ENCODE measurements at places on chromosomes 7 and 10.
A peak's percentile ranks its signal among the peaks of the same experiment; 100 is the strongest.

DNA sequence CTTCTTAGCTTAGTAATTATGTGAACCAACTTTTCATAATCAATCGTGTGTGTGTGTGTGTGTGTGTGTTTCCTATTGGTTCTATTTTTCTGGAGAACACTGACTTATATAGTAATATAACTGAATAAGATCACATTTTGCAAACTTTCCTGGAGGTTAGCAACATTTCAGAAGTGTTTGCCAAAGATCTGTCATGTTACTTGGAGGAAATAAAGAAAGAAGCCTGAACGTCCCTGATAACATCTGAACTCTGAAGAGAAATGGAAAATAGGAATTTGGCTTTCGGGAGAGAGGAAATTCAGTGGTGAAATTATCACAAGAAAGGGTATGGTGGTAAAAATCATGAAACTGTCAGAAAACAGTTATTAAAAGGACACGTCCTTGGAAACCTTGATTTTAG is 984.4 kb upstream of the AUTS2 start:
- H3K27ac ChIP-seq: no peak overlapping the region
- no peaks in the 10 kb centered on the region for H3K36me3 ChIP-seq
- DNase-seq: no peak
- H3K4me1 ChIP-seq: no peaks in the 10 kb centered on the region

DNA sequence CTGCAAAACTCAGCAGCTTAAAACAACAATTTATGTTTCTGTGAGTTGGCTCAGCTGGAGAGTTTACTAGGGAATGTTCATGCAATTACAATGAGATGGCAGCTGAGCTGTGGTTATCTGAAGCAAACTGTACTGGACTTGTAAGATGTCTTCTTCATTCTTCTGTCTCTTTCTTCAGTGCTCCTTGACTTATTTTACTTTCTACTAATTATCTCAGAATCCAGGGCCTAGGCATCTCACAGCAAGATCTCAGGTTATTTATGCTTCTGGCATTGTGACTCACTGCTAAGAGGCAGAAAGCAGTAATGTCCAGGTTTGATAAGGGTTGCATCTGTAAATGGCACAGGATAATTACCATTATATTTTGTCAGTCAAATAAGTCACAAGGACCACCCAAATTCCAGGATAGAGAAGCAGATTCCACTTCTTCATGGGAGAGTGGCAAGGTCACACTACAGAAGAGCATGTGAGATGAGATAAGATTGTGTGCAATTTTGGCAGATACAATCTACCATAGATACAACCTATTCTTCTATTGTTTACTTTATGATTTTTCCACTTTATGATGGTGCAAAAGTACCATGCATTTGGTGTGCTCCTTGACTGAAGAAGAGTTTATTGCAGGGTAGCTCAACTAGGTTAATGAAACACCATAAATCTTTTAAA is 16.8 kb downstream of the VIM start:
- peak; percentile 27 for DNase-seq
- peaks cover 15% of the 10 kb centered on the region for H3K4me1 ChIP-seq
- no peaks in the 10 kb centered on the region for H3K27me3 ChIP-seq
- H3K4me3 ChIP-seq: no peak overlapping the region
- no peak overlapping the region for H3K27ac ChIP-seq
- H3K36me3 ChIP-seq: no peaks in the 10 kb centered on the region

DNA sequence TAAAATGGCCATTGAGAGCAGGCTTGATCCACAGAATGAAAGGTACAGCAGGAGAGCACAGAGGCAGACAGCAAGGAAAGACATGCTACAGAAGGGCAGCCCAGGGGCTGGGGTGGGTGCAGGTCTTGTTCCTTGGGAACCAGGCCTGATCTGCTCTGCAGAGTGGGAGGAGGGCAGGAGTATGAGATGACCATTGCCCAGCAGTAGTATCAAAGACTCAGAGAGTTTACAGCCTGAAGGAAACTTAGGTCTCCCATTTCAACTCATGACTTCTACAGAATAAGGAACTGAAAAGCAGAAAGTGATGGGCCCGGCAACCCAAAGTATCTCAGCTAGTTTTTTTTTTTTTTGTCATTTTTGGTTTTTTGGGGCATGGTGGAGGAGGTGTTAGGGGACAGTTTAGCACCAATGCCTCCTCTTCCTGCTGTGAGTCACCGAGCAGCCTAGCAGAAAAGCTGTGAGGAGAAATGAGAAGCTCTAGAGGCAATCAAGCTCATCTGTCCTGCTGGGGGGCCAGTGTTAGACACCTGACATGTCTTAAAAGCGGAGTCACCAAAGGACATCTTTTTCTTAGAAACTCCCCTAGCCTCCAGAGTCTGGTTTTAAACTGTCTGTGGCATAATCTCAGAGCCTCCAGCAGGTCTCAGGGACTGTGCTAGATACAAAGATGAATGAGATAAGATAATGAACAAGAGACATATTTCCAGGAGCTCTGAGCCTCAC is 34.3 kb upstream of the HERPUD2 start:
- H3K4me3 ChIP-seq: no peak overlapping the region
- no peaks in the 10 kb centered on the region for H3K27me3 ChIP-seq
- no peak for DNase-seq
- H3K4me1 ChIP-seq: no peaks in the 10 kb centered on the region
- no peaks in the 10 kb centered on the region for H3K36me3 ChIP-seq
- H3K27ac ChIP-seq: no peak overlapping the region

GRCh38 chr7:6159524-6160031 is 112.8 kb downstream of the CYTH3 start:
- no peaks in the 10 kb centered on the region for H3K27me3 ChIP-seq
- DNase-seq: no peak
- H3K4me1 ChIP-seq: no peaks in the 10 kb centered on the region
- H3K36me3 ChIP-seq: peaks cover 92% of the 10 kb centered on the region

DNA sequence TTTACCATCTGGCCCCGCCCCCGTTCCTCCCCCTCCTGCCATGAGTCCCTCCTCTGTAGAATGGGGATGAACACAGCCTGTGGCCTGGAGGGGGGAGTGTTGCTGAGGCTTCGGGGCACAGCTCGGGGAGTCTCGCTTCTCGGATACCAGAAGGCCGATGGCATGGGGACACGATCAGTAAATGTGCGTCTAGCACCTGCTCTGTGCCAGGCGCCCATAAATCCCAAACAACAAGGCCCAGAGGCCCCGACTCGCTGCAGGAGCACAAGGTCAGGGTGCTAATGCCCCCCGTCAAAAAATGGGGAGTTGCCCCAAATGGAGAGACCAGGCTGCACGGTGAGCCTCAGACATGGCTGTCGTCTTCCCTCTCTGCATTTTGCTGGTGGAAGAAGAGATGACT is 40.7 kb downstream of the JAKMIP3 start:
- no peak overlapping the region for H3K27ac ChIP-seq
- H3K27me3 ChIP-seq: no peaks in the 10 kb centered on the region
- H3K36me3 ChIP-seq: no peaks in the 10 kb centered on the region
- no peaks in the 10 kb centered on the region for H3K4me1 ChIP-seq
- peak; percentile 22 for DNase-seq

DNA sequence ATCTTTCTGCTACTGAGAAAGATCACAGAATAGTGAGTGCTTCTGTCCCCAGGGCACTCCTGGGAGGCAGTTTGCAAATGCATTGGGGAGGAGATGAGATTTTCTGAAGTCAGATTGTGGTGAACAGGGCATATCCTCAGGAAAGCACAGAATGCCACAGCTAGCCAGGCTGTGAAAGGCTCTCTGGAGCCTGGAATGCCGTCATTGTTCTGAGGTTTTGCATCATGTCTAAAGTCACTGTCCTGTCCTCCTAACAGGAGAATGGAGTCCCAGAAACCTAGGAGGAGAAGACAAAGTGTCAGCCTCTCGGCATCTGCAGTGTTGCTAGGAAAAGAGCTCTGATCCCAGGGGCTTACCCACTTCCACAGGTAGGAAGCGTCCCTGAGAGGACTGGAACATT is 69.2 kb upstream of the IGFBP3 start:
- H3K4me1 ChIP-seq: 0 out of 2 replicates have a peak, but pooled peaks cover 6% of the 10 kb centered on the region
- no peaks in the 10 kb centered on the region for H3K27me3 ChIP-seq
- DNase-seq: no peak
- H3K36me3 ChIP-seq: no peaks in the 10 kb centered on the region
- no peak overlapping the region for H3K4me3 ChIP-seq
